Activated B cell treated with CpG ODN at 0.5 μM for 24 hours (primary cell): ENCODE measurements at places on chromosomes 2 and 18. TPM values are rescaled to one million over a fixed set of nuclear protein-coding genes. Genes with fewer than 3 reads are reported as not detected.
A peak's percentile ranks its signal among the peaks of the same experiment; 100 is the strongest.

The C2orf81 gene
- total RNA-seq, result 3.9 and 5.5 TPM in 2 replicates

The SPATA3 gene
- not detected in 2 replicates for total RNA-seq

The MRO gene
- not detected in 2 replicates for total RNA-seq

GRCh38 chr2:20012282-20013125 lies at the start of gene MATN3:
Gene MATN3, minus strand, starts transcription at chr2:20012668. Its CDS starts 37 bp downstream, at chr2:20012631.
- no peak for DNase-seq

GRCh38 chr18:8229787-8230186 lies 379.4 kb upstream of the RAB12 start:
- no peak for DNase-seq

The LTBP1 gene
- total RNA-seq, result 0.07 TPM in 1 of 2 replicates, not detected in the other

The IL1RL1 gene
- not detected in 2 replicates for total RNA-seq

The RAB27B gene
- total RNA-seq, result 0.17 and 0.64 TPM in 2 replicates

DNA sequence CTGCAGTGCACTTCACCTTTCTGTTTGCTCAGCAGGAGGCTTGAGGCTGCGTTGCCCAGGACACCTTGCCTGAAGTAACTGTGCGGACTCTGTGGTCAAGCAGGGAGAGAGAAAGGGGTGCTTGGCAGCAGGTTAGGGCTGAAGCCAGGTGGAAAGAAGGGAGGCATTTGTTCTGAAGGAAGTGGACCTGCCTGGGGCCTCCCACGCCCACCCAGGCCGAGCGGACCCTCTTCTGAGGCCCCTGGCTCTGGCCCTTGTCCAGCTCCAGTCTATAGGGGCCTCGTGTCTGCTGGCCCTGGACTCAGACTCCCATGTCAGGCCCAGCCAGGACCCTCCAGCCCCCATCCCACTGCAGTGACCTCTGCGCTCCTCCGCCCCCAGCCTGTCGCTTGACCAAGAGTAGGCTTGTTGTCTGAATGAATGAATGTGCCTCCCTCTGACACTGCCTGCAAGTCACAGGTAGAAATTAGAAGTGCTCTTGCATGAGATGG lies 2.5 kb downstream of the SNED1 start:
- peak; percentile 9 for DNase-seq

DNA sequence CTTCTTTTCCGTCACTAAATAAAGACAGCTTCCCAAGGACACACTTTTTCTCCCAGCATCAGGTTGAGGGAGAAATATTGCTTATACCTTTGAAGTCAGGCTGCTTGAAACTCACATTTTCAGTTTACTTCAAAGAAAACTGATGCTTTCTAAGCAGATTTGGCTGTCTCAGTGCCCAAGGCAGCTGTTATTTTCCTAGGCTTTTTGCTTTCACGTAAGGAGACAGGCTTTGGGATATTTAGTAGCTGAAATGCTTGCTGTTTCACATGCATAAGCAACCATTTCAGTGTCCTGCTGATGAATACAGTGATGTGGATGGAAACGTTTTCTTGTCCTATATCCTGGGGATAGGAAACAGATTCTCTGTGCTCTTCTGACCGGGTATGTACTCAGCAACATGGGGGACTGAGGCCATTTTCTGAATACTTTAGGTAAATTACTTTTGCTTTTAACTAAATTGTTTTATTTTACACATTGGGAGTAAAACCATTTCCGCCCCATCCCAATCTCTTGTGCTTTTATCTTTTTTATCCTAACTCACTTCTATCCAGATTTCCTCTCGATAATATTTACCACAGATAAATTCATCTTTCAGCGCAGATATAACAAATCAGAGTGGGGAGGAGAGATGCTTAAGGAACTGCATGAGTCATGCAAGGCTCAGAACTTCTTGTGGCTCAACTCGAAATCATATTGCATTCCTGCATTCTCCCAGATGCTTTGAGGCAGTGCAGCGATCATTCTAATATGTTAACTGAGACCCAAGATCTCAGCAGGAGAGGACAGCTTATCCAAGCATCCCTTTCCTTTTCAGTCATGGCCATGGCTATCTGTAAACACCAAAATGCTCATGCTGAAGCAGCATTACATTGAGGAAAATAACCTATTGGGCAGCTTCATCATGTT lies 22.2 kb downstream of the GALR1 start:
- no peak for DNase-seq

The TUBB8B gene
- 0.22 TPM in 1 of 2 replicates, not detected in the other for total RNA-seq

- no peak for DNase-seq
Measured at GRCh38 chr18:14914771-14915170, 166.8 kb downstream of the ANKRD30B start.

DNA sequence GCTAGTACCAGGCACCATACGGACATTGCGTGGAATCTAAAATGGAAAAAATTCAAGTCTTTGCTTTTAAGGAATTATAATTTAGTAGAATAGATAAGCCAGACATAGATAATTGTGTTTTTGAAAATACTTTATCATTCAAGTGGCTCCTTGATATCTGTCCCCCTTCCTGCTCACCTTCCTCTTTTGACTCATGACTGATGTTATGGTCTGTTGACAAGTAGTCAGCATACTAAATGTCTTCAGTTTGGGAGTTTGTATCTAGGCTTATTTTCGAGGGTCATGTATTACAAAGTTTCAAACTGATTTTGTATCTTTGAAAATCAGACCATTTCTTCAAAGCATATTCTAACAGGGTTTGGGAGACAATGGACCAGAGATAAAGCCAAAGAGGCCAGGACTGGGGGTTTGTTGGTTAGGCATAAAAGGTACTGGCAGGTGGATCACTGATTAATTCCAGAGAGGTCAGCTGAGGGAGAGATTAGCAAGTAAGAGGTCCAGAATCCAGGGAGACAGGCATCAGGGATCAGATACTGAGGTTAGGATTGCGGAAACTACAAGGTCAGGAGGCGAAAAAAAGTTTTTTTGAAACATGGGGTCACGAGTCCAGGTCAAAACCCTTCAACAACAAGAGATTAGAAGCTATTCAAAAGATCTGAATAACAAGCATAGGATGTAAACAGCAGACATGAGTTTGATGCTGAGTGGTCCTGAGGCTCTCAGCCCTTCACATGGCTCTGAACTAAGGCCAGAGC lies 31.5 kb upstream of the KLHL14 start:
- DNase-seq, result no peak
